ENCODE measurements at places on chromosomes 11 and 22.

- DNase-seq: no peak
Measured at GRCh38 chr11:23865341-23865975, 631.4 kb upstream of the LUZP2 start.

- no peak for DNase-seq
Measured at GRCh38 chr22:50585238-50585637, 2.6 kb upstream of the CHKB start.

DNA sequence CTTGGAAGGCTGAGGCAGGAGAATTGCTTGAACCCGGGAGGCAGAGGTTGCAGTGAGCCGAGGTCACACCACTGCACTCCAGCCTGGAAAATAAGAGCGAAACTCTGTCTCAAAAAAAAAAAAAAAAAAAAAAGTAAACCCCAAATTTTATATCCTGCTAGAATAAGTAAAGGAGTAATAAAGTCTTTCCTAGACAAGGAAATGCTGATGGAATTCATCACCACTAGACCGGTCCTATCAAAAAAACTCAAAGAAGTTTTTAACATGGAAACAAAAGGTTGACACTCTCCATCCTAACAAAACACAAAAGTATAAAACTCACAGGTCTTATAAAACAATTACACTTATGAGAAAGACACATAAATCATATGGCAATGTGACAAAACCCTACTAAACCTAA, 213.9 kb downstream of the SBF2 start:
- no peak for DNase-seq

DNA sequence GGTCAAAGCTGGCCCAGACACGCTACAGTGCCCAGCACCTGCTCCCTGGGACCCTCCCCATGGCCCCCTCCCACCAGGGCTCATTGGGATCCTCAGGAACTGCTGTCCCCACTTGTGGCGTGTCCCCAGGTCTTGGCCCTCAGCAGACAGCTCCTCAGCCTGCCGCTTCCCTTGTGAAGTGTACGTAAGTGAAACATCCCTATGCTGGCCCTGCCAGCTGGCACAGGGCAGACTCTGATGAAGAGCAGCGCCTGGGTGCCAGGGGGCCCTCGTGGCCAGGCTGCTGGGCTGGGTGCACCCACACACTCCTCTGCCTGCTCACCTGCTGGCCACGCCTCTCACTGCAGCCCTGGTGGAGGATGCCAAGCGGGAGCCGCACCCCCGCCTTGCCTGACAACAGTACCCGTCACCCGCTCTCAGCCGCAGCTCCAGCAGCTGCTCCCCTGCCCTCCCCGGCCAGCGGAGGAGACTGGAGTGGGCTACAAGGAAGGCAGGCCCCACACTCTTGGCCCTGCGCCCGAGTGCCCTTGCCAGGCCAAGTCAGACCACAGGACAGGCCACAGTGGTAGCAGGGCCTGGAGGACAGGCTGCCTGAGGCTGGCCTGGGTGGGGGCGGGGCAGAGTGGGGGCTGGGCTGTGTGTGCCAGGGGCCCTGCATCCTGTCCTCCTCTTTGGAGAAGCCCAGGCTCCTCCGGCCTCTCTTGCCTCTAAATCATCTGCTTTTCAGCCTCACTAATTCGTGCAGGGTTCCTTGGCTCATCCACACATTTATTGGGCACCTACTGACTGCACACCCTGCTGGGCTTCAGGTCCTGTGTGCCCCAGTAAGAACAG, 39.5 kb downstream of the IGF2 start:
- peak; percentile 92 for DNase-seq

GRCh38 chr22:48849963-48850657, 977.6 kb downstream of the BRD1 start:
- DNase-seq: peak; percentile 41

DNA sequence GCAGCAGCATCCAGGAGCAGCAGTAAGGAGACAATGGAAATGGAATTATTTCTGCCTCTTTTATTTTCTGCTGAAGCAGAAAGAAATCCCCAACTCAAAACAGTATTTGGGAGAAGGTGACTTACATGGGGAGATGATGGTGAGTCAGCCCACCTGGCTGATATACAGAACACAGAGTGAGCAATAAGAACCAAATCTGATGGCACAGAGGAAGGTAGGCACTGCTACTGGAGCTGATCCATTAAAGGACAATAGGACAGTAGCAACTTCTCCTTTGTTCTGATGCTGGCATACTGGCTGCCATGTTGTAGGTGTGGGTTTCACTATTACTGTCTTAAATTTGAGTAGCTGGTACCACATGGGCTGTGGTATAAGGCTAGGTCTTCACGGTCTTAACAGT, 45.2 kb downstream of the CLPB start:
- no peak for DNase-seq

GRCh38 chr11:40219401-40219800, 1240.1 kb downstream of the LRRC4C start:
- DNase-seq: no peak

DNA sequence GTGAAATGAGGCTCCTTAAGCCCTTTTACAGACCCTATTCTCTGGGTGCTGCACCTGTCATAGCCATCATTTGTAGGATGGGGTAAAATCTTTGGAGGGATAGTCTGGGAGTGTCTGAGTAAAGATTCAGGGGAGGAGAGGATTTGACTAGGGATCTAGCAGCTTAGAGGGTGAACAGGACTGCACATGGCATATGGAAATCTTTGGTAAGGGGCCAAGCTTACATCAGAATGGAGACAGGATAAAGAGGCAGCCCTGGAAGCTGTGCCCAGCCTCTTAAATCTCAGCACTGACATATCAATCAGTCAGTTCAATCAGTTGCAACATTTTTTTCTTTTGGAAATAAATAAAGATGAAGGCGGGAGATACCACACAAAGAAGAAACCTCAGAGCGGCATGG, 301.8 kb upstream of the CADM1 start:
- DNase-seq: no peak

DNA sequence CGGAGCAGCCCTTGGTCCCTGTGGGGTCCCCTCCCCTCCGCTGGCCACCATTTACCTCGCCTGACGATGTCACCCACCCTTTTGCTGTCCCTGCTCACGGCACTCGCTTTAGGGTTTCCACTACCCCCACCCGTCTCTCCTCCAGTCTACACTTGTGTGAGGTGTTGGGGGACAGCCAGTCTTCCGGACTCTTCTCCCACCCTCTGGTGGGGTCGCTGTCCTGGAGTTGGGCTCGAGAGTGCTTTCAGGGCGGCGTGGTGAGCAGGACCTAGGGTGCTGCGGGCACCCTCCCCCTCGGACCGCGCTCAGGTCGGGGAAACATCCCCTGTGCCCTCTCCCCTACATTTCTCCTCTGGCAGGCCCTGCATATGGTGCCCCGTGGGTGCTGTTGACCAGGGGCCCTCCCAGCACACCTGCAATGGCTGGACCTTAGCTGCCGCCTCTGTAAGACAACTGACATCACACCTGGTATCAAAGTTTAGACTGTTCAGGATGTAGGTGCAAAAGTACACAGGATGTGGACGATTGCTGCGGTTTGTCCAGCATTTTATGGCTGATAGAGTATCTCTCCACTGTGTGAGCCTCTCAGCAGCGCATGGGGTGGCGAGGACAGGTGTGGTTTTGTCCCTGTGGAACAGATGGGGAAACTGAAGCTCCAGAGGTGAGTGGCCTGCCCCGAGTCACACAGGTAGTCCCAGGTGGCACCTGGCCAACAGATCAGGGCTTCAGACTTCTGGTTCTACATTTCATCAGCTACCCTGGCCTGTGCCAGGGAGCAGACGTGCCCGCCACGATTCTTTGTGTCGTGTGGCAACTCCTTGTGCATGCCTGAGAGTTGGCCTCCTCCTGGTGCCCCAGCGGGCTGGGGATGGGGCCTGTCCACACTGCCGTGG, 1.2 kb downstream of the GRK2 start:
- no peak for DNase-seq

GRCh38 chr11:64571410-64572091, 19.5 kb upstream of the SLC22A12 start:
- DNase-seq: no peak

DNA sequence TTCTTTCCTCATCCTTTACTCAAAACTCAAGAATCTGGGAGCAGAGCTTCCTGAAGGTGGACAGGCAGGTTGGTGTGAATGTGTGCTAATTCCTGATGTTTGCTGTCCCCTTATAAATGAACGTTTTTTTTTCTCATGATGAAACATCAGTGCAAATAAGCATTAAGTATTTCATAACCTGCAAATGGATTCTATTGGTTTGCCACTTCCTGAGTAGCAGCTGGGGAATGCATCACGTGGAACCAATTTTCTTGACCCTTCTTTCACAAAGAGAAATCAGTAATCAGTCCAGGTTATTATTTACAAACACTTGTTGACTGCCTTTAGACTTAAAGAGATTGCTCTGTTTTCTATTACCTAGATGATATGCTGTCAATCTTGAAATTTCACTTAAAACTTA, 40.1 kb upstream of the SCN3B start:
- DNase-seq: no peak

DNA sequence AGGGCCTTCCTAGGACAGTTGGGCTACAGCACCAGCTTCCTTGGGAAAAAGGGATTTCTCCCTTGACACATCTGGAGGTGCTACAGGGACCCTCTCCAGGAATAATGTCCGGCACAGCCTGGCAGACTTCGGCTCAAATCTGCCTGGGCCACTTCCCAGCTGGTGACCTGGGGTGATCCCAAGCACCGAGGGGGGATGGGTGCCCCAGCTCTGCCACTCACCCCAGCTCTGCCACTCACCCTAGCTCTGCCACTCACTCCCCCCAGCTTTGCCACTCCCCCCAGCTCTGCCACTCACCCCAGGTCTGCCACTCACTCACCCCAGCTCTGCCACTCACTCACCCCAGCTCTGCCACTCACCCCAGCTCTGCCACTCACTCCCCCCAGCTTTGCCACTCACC, 9.9 kb downstream of the OSBPL5 start:
- no peak for DNase-seq

DNA sequence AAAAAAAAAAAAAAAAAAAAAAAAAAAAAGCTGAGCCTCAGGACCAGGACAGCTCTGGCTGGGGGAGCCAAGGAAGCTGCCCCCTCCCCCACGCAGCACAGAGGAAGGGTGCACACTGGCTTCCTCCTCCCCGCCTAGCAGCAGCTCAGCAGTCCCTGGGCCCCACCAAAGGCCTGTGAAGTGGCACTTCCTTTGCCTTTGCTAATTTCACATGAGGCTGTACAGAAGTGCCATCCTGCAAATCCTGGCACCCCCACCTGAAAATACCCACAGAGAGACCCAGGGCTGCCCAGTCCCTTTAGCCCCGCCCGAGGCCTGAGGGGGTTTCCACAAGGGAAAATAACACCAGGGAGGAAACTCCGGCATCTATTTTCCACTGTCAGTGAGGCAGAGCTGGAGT, 3.9 kb downstream of the RHOG start:
- no peak for DNase-seq

- DNase-seq: no peak
Measured at GRCh38 chr22:24510637-24511625, 15.8 kb downstream of the UPB1 start.

DNA sequence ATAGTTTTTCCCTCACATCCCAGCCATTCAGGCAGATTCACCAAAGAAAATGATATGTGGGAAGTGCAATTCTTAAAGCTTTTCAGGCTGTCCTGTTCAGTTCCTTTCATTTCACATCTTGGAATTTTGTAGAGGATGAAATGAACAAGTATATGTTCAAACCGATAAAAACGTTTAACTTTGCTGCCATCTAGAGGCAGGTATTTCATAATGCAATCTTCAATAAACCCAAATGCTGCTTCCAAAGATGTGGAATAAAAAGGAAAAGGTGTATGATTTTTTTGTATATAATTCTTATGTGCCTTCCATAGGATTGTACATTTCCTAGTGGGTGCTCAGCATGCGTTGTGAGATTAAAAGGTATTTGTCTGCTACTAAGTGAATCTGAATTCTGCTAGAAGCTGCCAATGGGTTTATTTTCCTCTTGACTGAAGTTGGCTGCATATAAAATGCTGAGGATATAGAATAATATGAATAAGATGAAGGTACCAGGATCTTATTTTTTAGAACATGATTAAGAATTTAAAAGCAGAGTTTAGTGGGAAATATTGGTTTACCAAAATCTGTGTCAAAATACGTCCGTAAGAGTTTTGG, 199.3 kb downstream of the PGR start:
- DNase-seq: peak; percentile 58

GRCh38 chr22:29810216-29810615, 27.9 kb downstream of the ASCC2 start:
- no peak for DNase-seq

GRCh38 chr11:65786008-65786785, 666 bp upstream of the OVOL1 start:
- no peak for DNase-seq

DNA sequence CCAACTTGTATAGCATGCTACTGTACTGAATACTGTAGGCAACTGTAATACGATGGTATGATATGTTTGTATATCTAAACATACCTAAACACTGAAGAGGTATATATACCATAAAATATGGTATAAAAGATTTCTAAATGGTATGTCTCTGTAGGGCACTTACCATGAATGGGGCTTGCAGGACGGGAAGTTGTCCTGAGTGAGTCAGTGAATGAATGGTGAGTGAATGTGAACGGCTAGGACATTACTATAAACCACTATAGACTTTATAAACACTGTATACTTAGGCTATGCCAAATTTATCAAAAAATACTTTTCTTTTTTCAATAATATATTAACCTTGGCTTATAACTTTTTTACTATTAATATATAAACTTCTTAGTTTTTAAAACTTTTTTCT, 66.8 kb downstream of the ZC3H12C start:
- DNase-seq: no peak

DNA sequence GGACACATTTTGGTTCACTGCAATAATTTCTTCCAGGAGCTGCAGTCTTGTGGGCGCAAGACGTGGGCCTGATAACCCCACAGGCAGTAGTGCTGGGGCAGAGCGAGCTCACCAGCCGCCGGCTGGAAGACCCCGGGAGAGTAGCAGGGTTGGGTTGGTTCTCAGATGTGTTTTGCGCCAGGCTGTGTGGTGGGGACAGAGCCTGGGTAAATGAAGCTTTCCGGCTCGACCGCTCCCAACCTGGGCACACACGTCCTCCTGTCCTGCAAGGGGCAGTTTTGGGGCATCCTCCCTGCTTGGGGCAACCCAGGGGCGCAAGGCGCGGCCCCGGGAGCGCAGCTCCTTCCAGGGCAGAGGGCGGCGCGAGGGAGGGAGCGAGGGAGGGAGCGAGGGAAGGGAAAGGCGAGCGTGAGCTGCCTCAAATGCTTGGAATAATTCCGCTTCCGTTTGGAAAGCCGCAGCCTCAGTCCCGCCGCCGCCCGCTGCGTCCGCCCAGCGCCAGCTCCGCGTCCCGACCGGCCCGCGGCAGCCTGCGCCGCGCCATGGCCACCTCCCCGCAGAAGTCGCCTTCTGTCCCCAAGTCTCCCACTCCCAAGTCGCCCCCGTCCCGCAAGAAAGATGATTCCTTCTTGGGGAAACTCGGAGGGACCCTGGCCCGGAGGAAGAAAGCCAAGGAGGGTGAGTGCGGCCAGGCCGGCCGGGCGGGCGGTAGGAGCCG, at the start of gene PARVA:
Gene PARVA (plus strand): TSS at position 466 of the 718 bp plus-strand sequence. CDS start 77 bp downstream, at position 543.
- DNase-seq: no peak

- no peak for DNase-seq
Measured at GRCh38 chr11:125435461-125436238, 60.4 kb downstream of the FEZ1 start.

Measured in COR-L47 (cell line).